ENCODE measurements at places on chromosomes 6 and 20.

- no peak for DNase-seq
Measured at GRCh38 chr6:154360476-154360875, 3.9 kb upstream of the IPCEF1 start.

DNA sequence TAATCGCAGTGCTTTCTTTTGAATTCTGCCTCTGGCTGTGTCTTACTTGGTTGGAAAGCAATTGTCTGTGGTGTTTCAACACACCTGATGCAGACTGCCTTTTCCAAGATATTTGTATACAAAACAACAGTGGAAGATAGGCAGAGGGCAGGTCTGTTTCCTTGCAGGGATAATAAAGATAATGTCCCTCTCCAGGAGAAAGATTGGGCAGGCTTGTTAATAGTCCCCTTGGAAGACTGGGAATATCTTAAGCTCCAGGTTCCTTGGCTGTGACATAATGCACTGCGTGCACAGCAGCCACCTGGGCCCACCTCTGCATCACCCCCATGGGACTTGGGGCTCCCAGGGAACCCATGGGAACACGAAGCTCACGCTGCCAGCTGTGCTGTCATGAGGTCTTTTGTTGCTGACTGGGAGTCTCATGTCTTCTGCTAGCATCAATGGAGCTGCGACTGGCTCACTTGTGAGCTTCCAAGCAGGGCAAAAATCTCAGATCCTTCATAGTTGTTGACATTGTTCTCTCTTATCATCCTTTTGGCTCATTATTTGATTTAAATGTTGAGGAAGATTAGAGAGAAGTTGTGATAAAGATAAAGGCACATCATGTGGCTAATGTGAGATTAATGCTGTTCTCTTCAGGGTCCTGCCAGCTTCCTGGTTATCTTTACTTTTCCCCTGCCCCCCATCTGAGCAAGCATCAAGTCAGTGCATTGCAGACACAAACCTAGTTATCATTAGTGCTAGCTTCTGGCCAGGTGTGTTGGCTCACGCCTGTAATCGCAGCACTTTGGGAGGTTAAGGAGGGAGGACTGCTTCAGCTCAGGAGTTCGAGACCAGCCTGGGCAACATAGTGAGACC lies 107.1 kb upstream of the ASF1A start:
- DNase-seq, result no peak

GRCh38 chr6:15184441-15184861 lies 61.4 kb upstream of the JARID2 start:
- no peak for DNase-seq

- no peak for DNase-seq
Measured at GRCh38 chr20:58810116-58810878, 40.4 kb downstream of the GNAS-AS1 start.

DNA sequence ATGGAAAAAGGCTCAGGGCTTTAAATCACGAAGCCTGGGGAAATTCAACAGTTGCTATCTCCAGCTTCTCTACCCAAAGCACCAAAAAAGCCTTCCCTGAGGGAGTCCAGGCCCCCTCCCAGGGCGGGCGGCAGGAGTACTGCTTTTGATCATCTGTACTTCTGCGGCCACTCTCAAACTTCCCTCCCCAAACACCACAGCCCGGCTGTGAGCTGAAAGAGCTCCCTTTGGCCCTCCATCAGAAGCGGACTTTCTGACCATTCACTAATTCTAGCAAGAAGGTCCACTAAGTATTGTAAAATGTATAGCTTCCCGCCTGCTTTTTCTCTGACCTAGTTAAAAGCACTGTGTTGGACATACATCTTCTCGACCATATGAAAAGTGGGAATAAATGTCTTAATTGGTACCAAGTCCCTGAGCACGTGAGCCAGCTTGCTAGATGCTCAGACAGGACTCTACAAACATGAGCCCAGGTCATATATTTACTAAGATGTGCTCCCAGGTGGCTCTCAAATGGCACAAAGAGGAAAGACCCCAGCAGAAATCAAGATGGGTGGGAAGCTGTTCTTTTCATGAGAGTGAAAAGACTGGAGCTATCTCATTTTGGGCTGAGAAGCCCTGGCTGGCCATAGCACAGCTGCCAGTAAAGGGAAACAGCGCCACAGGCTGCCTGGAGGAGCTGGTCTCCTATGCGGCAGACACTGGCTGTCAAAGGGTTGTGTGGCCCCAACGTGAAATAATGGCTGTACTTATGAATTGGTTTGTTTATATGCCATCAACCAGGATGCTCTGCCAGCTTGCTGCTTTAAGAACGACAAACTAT lies 58.6 kb downstream of the GFOD1 start:
- no peak for DNase-seq
